ENCODE measurements at places on chromosomes 7 and 10.
A peak's percentile ranks its signal among the peaks of the same experiment; 100 is the strongest.

- DNase-seq = no peak
Observed at GRCh38 chr10:94997741-94998174, 59.3 kb downstream of the CYP2C9 start.

DNA sequence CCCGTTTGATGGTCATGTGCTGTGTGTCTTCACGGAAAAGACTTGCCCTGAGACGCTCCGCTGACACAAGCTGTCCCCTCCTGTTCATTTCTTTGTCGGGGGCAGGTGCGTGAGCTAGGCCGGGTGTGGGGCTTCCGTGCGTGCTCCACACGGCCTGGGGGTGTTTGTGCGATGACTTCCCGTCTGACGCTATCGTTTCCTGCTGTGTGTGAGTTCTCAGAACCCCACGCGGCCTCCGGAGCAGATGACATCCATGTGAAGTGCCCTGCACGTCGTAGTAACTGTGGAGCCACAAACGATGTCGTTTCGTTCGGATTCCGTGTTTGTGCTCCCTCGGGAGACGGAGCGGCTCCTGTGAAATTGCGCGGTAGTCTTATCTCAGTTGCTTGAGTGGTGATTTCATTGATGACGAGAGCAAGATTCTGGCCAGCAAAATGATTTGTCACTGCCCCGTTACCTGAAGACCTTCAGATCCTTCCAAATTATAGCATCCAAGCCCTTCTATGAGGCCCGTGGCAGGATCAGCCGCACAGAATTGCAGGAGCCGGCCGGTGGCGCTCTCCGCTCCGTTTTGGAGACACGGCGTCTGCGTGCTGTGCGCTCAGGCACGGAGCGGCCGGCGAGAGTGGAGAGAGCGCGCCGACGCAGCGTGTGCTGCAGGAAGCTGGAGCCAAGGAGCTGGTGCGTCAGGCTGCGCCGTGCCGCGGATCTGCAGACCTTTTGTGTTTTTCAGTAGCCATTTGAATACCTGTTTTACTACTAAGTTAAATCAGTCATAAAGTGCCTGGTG is 94.9 kb downstream of the NKX6-2 start:
- no peak for DNase-seq

DNA sequence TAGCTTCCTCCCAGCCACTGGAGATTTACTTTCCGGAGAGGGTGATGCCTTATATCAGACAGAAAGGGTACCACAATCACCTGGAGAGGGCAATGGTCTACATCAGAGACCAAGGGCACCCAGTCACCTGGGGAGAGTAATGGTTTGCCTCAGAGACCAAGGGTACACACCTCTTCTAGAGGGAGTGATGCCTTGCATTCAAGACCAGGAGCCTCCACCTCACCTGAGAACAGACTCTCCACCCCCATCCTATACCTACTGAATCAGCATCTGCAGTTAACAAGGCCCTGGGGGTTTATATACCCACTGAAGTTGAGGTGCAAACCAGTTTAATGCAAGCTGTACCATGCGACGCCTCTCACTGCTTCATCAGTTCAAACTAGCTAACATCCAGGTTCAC is 270.2 kb upstream of the IGFBP3 start:
- no peak for DNase-seq

DNA sequence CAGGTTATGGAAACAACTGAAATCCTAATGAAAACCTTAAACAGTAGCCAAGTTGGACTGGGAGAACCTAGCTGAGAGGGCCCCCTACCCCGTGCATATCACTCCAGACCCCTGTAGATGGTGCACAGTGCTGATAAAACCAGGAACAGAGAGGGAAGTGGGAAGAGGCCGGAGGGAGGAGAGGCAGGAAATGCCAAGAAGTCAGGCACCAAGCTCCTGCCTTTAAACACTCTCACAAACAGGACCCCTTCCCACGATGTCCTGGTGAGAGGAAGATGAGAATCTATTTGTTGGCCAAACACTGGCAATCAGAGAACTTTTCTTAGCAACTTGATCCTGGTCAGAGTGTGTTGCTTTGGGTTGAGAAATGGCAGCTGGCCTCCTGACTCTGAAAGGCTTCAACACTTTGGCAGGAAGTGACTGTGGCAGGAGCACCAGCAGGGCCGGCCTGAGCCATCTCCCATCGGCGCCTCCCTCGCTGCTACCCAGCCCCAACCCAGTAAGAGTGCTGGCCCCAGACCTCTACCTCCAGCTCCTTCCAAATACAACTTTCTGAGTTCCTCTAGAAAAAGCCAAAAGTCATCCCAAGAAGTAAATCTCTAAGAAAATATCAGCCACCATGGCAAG is 39.5 kb downstream of the GSDME start:
- DNase-seq = no peak

- DNase-seq = peak; percentile 4
Observed at GRCh38 chr7:105920766-105921165, 42.3 kb upstream of the CDHR3 start.

DNA sequence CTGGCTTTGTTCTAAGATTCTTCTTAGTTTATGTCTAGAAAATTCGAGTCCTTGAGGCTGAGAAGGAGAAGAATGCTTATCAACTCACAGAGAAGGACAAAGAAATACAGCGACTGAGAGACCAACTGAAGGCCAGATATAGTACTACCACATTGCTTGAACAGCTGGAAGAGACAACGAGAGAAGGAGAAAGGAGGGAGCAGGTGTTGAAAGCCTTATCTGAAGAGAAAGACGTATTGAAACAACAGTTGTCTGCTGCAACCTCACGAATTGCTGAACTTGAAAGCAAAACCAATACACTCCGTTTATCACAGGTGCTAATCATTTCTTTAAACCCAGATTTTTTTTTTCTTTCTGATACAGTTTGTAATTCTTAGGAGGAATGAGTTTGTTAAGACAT is 6.7 kb downstream of the CEP55 start:
- no peak for DNase-seq

- no peak for DNase-seq
Observed at GRCh38 chr10:70169649-70170364, 507 bp downstream of the SAR1A start.

DNA sequence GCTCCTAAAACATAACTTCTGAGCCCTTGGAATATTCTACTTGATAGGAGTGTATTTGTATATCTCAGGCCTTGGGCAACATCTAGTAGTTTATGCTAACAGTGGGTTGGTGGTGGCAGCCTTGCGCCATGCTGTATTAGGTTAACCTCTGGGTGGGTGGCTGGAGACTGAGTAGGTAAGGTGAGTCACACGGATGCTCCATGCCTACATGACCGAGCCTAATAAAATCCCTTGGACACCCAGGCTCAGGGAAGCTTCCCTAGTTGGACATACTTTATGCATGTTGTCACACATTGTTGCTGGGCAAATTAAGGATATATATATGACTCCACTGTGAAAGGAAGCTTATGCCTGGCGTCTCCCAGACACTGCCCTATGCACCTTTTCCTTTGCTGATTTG is 6.0 kb upstream of the DAGLB start:
- DNase-seq = no peak

GRCh38 chr7:50591098-50591479 is 25.9 kb upstream of the DDC start:
- DNase-seq = no peak

DNA sequence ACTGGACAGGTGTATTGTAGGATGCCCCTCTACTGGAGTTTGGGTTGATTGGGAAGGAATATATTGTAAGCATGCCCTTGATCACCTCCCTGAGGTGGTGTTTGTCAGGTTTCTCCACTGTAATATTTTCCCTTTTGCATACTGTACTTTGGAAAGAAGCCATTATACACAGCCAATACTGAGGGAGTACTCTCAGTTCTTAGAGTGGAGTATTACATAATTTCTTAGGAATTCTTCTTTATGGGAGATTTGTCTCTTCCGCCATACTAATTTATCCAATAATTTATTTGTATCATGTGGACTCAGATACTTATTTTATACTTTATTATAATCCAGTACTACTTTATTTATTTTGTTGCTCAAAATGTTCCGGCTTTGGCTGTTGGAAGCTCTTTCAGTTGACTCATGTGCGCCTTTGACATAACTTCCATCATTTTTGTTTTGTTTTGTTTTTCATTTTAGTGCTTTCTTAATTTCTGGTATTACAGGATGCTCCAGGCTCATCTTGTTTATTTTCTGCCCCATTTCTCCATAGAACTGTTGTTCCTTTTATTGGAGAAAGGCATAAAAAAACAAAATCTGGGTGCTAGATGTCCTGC is 29.7 kb downstream of the MKLN1 start:
- DNase-seq = no peak

- no peak for DNase-seq
Observed at GRCh38 chr10:31757831-31758230, 170.8 kb downstream of the ARHGAP12 start.

DNA sequence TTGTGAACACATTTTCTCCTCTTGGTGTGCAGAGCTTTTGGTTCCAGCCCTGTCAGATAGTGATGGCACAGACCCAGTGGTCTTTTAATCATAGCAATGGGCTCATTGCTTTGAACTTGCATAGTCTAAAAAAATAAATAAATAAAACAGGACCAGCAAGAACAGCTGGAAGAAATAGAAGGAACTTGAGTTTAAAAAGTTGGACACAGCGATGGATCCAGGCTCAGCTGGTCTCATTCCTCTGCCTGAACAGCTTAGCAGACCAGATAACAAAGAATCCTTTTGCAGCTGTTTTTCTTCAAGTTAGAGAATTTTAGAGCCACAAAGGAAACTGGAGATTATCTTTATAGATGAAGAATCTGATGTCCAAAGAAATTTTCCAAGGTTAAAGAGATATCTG is 1005.6 kb downstream of the LRMDA start:
- DNase-seq = no peak

GRCh38 chr7:30694218-30694745 is 12.0 kb upstream of the CRHR2 start:
- DNase-seq = no peak

GRCh38 chr7:74412056-74412455 is 41.6 kb upstream of the GTF2IRD1 start:
- DNase-seq = peak; percentile 85

DNA sequence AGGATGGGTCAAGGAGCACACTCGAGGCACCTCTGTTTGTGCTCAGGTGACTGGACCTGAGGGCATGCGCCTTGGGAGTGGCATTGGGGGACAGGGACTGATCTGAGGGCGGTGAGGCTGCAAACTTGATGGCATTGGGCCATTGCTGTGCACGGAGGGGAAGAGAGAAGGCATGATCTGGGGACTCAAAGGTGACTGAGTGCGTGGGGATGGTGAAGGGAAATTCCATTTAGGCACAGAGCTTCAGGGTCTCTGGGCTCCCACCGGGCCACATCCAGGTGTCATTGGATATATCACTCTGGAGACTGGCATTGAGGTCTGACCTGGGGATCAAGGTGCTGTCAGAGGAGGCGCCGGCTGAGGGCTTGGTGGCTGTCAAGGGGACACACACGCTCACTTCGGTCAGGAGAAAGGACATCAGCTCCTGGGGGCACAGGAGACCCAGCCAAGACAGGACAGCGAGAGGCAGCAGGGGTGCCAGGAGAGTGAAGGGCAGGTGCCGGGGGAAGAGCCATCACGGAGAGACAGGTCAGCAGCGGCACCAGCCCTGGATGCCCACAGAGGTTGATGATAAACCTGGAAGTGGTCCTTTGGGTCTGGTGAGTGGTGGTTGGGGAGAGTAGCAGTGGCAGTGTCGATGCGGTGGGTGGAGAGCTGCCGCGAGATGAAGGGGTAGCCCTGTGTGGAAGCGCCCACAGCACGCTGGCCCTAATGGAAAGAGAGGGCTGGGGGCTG is 5.5 kb downstream of the ADCK2 start:
- no peak for DNase-seq

DNA sequence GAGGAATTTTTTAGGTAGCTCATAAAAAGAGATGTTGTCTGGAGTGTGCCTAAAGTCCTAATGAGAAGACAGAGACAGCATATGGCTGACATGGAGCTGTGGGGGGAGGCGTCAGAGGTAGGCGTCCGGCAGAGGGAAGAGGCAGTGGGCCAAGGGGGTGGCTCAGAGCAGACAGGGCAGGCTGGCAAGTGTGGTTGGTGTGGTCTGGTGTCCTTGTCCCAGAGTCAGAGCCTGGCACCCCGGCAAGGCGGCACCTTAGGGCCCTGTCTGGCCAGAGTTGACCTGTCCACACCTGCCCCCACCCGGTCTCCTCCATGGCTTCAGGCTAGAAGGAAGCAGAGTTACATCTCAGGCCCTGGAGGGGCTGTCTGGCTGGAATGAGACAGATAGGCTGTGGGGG is 220.3 kb upstream of the ZNF32 start:
- no peak for DNase-seq

DNA sequence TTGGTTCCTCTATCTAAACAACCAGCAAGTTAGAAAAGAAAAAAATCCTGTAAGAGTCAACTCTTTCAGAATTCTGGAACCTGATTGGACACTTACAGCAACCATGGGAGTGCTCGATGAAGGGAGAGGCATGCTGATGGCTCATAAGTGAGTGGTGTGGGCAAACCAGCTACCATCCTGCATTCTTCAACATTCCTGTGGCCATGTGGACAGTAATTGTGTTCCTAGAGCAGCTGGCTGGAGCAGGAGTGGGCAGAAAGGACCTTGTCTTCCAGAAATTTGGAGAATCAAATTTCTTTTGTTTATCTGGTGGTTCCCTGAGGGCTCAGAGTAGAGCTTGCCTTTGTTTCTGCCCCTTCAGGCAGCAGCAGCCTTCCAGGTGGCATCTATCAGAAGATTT is 22.5 kb upstream of the MYL7 start:
- no peak for DNase-seq

DNA sequence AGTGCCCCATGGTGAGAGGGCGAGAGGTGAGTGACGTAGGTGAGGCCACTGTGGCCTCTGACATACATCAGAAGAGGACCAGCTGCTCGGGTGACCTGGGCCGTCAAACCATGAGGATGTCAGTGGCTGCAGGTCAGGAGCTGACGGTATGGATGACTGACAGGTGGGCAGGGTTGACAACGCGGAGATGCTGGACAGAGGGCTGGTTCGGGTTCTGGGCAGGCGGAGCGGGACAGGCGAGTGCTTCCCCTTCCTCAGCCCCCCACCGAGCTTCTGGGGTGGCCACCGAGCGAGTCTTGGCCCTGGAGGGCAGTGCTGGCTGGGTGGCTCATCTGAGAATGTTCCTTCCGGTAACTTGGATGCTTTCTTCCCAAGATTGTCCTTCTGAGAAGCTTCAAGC is 91.8 kb downstream of the ACTR3B start:
- no peak for DNase-seq

GRCh38 chr7:134602881-134603451 is 43.7 kb upstream of the BPGM start:
- peak; percentile 81 for DNase-seq

DNA sequence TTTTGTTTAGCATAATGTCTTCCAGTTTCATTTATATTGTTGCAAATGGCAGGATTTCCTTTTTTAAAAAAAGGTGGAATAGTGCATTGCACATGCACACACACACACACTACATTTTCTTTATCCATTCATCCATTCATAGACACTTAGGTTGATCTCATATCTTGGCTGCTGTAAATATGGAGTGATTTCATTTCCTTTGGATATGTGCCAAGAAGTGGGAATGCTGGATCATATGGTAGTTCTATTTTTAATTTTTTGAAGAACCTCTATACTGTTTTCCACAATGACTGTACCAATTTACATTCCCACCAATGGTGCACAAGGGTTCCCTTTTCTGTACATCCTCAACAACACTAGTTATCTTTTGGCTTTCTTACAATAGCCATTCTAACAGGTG is 68.9 kb downstream of the EBLN1 start:
- DNase-seq = no peak

GRCh38 chr10:52477305-52477704 is 163.2 kb downstream of the DKK1 start:
- no peak for DNase-seq

- no peak for DNase-seq
Observed at GRCh38 chr7:8189625-8190024, 72.3 kb downstream of the ICA1 start.

- no peak for DNase-seq
Observed at GRCh38 chr7:24821754-24822054, 64.4 kb upstream of the GSDME start.
